CD4-positive, alpha-beta T cell treated with Interleukin-12 subunit alpha and Interleukin-12 subunit beta, for 1 hour (primary cell): ENCODE measurements at places on chromosomes 7 and 10.

- no peak for DNase-seq
Measured at GRCh38 chr7:12801107-12801506, 113.7 kb downstream of the ARL4A start.

- no peak for DNase-seq
Measured at GRCh38 chr10:83252169-83252568, 887.1 kb upstream of the GHITM start.

DNA sequence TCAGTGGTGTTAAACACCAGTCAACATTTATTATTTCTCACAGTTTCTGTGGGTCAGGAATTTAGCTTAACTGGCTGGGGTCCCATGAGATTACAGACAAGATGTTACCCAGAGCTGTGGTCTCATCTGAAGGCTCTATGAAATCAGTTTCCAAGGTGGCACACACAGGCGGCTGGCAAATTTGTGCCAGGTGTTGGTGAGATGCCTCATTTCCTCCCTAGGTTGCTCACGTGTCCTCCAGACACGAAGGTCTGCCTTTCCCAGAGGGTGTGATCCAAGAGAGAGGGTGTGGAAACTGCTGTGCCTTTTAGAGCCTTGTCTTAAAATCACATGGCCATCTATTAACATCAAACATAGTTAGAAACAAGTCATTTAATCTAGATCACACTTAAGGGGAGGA lies 209.0 kb downstream of the JCAD start:
- DNase-seq = no peak

DNA sequence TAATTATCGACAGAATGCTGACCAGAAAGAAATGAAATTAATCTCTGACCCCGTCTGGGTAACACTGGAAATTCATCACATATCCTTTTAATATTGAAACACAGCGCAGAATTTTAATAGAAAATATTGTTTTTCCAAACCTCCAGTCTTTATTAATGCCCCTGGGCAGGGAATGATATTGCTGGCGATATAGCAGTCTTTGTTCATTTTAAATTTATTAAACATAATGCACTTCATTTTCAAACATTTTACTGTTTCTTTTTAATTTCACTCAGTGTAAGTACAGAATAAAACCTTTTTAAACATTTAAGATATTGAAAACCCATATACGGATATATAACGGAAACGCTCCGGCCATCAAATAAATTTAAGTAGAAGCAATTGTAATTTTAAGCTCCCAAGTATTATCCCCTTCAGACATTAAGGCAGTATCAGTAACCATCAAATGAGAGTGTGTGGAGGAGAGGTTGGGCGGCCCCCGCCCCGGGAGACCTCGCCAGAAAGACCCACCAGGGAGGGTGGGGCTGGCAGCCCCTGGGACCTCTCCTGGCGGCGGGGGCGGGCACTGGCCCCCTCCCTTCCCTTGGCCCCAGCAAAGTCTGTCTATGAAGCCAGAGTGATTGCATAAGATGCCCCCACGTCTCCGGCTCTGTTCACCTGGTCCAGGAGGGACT lies 10.8 kb downstream of the UNCX start:
- DNase-seq = no peak

DNA sequence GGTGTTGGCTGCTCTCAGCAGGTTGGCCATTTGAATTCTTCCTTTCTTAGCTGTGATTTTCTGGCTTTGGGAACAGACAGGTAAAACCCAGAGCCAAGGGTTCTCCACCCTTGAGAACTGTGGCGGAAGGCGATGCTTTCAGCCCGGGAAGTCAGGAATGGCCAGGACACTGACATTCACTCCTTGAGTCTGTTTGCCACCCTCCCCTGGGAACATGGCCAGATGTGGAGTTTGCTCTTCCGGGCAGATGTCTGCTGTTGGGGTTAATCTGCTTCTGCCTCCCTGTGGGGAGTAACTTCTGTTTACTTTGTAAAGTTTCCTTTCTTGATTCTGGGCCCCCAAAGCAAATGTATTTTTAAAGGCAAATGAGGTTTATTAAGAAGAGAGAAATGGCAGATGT lies 17.7 kb downstream of the GATA3 start:
- no peak for DNase-seq

DNA sequence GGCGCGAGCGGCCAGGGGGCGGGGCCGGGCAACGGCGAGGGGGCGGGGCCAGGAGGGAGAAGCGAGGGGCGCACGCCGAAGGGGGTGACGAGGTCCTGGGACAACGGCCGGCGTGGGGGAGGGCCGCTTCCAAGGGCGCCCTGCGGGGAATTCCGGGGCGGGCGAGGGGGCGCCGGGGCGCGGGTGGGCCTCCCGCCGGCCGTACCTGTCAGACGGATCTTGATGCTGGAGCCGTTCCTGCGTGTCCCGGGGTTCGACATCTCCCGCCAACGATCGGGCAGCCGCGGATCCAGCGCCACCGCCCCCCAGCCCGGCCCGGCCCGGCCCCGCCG lies 421 bp downstream of the SMURF1 start:
- DNase-seq = no peak

DNA sequence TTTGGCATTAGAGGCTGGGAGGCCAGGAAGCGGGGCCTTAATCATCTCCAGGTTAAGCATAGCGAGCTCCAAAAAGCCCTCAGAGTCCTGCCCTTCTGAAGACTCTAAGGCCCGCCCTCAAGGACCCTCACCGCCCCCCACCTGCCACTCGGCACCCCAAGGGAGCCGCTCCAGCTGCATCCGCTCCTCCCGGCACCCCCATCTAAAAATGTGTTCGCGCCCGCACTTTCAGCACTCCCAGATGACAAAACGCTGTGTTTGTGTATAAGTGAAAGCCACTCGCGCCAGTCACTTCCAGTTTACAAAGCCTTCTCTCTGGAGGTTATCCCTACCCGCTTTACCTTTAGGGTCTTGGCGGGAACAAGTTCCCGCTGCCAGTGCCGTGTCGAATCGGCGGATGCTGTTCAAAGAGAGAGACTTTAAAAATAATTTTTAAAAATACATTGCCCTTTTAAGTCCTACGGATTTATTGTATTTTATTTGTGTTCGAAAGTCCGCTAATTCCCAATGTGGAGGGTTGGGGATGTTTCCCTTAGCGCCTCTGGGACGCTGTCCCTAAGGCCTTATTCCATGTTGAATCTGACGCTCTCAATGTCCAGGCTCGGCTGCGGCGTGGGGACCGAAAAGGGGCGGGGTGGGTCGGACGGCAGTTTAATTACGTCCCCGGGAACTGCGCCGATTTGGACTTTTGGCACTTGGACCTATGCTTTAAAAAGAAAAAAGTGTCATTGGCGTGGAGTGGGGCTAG lies at the start of the genes DCLRE1A and NHLRC2:
TSS of gene DCLRE1A (minus strand) at position 70 of the 748 bp plus-strand sequence. CDS start 900 bp downstream, outside the sequence.
TSS of gene NHLRC2 (plus strand) at position 649 of the 748 bp plus-strand sequence. CDS start 212 bp downstream, outside the sequence.
- peak; percentile 70 for DNase-seq

- DNase-seq = no peak
Measured at GRCh38 chr10:117635826-117636225, 93.3 kb downstream of the EMX2 start.

DNA sequence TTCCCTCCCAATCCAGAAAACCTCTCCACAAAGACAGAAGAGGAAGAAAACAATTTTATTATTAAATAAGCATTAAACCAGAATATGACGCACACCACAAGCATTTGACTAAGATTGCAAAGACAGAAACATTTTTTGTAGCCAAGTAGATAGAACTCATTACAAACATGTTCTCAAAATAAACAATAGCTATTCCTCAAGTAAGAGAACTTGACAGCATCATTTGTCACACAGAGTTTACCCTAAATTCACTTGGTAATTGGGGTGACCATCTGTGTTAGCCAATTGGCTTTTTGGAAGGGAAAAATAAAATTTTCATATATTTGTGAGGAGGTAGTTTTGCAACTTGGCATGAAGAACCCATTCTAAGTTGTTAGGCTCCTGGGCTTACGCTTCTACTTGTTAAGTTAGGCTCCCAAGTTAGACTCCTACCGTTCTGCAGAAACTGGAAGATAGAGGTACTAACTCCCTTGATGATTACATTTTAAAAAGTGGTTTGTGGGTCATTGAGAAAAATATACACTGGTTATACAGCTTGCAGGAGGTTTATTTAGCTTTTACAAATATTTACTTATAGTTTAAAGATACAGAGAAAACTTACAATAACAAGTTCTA lies 618.6 kb upstream of the CNTNAP2 start:
- no peak for DNase-seq

DNA sequence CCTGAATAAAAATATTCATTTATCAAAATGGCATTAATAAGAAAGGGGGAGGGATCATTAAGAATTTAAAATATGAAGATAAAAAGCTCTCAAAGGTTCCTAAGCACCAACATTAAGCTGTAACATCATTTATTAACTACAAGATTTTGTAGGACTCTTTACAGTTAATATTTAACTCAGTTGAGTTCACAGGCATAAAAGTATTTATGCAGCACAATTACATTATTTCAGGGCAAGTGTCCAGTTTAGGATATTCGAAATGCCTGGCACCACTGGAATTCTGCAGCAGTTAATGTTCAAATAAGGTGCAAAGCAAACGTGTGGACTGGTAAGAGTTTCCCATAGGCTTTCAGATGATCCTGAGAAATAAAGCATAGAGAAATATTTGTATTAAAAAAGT lies 30.5 kb downstream of the NPS start:
- no peak for DNase-seq

DNA sequence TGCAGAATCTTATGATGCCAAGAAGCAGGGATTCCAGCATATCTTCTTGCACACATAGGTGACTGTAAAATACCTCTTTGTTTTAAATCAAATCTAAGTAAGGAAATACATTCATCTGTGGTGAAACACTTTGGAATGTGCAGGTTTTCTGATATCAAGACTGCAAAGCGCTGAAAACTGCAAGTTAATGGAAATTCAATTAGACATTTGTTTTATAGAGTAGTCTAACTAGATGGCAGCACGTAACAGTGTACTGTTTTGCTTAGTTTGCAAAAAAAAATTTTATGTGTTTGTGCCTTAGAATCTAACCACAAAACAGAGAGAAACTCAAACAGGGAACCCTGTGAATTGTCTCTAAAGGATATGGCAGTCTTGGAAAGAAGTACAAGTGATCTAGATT lies 259.2 kb downstream of the HDAC9 start:
- DNase-seq = no peak

DNA sequence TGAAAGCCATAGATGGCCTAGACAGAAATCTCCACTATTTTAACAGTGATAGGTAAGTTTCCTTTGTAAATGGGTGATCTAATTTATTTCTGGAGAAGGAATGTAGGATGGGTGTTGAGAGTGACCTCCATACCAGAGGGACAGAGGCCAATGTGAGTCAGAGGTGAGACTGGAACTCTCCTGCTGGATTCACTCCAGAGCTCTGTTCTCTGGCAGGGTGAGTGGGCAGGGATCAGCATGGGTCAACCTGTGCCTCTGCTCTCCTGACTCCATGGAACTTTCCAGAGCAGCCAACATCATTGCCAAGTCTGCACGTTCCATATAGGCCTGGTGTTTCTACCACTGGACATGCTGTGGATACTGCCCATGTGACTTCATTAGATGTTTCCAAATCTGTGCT lies 11.4 kb downstream of the AKR1C3 start:
- no peak for DNase-seq

- DNase-seq = no peak
Measured at GRCh38 chr10:124244256-124244877, 151.0 kb upstream of the CHST15 start.

GRCh38 chr7:77528368-77528767 lies 8.7 kb upstream of the PTPN12 start:
- DNase-seq = no peak

GRCh38 chr7:8440670-8441069 lies 7.3 kb downstream of the NXPH1 start:
- no peak for DNase-seq

- no peak for DNase-seq
Measured at GRCh38 chr10:124078714-124079113, 14.7 kb downstream of the CHST15 start.

- DNase-seq = no peak
Measured at GRCh38 chr10:1536341-1536740, 201.0 kb downstream of the ADARB2 start.

GRCh38 chr10:1454951-1455350 lies 282.4 kb downstream of the ADARB2 start:
- no peak for DNase-seq

DNA sequence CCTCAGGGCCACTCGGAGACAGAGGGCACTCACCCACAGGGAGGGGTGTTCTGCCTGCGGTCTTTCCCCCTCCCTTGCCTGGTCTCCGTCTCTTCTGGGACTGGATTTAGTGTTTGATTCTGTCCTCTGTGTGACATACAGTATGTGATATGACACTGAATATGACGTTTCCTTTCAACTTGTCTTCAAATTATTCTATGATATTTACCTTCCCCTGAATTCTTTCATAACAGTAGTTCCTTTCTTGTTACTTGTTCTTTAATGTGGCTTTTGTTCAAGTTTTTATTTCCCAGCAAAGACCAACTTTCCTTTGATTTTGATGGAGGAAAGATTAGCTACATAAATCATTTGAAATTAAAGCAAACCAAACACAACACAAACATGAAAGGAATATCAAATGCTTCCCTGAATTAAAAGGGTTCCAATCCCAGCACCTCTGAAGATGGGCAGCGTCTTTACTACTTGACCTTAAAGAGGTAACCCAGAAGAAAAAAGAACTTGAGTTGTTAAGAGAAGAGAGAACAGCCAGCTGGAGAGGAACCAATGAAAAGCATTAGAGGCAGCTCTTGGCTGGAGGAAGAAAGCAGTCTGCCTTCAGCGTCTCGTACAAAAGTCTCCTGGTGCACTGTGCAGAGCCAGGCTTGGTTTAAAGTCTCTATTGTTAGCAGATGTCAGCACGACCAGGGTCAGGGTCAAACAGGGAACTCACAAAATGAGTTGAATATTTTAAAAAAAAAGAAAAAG lies 18.3 kb upstream of the RHEB start:
- DNase-seq = no peak

DNA sequence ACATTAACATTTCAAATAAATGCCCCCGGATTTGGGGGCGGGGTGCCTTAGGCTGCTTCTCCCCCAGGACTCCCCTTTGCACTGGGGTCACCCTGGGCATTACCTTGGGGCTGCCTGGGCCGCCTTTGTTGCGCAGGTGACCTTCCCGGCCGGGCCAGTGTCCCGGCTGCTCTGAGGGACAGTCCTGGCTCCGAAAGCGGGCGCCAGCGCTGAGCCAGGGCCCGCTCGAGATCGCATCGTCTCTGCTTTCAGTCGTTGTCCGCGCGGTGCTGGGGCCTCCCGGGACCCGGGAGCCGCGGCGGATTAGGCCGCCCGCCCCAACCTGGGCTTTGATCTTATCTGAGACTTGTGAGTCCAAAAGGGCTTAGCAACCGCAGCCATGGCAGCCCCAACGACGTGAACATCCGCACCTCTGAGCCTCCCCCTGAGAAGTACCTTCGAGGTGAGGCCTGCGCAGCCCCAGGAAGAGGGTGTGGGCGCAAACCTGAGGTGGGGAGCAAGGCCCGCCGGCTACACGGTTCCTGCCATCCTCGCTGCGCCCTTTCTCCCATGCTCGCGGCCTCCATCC lies 14.8 kb upstream of the WAPL start:
- DNase-seq = peak; percentile 68

DNA sequence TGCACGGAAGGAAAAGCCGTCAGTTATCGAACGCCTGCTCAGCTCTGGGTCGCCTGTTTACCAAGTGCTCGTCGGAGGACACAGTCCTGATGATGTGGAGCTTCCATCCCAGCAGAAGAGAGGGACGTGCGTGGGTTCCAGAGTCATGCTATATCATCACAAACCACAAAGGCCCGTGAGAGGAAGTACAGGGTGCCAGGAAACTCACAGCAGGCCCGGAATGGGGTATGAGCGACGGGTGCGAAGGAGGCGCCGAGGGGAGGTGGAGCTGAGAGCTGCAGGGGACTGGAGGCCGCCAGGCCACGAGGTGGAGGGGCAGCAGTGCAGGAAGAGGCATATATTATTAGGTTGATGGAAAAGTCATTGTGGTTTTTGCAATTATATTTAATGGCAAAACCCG lies 102.5 kb downstream of the ACTR3B start:
- DNase-seq = no peak

GRCh38 chr10:1347525-1347924 lies 291.3 kb downstream of the WDR37 start:
- no peak for DNase-seq
